ENCODE measurements at places on chromosomes 11 and 22.

GRCh38 chr22:22746061-22746962 is 101.9 kb downstream of the GGTLC2 start:
- no peak for DNase-seq

GRCh38 chr22:46024136-46024840 is 47.3 kb upstream of the WNT7B start:
- no peak for DNase-seq

GRCh38 chr11:109667719-109668118 is 245.7 kb downstream of the C11orf87 start:
- no peak for DNase-seq

GRCh38 chr11:32438866-32439489 is 3.6 kb upstream of the WT1 start:
- DNase-seq: peak; percentile 67

DNA sequence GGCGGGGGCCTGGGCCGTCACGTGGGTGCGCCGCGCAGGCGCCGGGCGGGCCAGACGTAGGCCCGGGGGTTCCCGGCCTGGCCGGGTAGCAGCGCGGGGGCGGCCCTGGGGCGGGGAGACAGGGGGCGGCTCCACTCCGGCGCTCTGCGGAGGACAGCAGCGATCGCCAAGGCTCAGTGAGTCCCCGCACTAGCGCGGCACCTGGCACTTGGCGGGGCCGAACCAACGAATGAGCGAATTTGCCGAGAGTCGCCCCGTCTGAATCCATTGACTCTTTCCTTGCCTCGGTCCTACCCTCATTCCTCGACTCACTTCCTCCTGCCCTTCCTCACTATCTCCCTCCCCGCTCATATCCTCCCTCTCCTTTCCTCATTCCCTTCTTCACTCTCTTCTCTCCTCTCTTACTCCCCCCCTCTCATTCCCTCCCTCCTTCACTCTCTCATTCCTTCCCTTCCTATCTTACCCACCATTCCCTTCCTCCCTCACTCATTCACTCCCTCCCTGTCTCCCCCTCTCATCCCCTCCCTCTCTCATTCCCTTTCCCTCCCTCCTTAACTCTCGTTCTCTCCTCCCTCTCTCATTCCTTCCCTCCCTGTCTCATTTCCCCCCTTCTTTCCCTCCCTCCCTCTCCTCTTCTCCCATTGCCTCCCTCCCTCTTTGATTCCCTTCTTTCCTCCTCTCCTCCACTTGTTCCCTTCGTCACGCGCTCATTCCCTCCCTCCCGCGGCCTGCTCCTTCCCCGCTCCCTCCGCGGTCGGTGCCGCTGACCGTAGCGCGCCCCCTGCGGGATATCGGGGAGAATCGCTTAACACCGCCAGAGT is 476 bp upstream of the KLHL22 start:
- DNase-seq: peak; percentile 82

GRCh38 chr11:76698321-76699043 is 27.9 kb upstream of the LRRC32 start:
- DNase-seq: no peak

DNA sequence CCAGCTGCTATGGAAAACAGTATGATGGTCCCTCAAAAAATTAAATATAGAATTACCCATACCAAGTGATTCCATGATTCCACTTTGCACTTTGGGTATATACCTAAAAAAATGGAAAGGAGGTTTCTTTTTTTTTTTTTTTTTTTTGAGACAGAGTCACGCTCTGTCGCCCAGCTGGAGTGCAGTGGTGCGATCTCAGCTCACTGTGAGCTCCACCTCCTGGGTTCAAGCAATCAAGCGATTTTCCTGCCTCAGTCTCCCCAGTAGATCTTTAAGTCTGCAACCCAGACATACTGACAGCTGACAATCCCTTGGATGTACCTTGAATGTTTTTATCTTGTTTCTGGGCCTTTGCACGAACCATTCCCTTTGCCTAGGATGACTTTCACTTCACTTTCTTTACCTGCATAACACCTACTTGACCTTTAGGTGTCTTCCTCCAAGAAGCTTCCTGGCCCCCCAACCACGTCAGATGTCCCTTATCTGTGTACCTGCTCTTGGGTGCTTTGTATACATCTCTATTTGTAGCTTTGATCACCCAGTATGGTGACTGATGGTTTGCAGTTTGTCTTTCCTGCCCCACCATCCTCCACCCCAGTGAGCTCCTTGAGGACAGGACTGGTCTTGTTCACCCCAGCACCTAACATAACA is 11.6 kb downstream of the UCP3 start:
- DNase-seq: no peak
